ENCODE measurements at places on chromosomes 4 and X. TPM values are rescaled to one million over a fixed set of nuclear protein-coding genes. Genes with fewer than 3 reads are reported as not detected.
A peak's percentile ranks its signal among the peaks of the same experiment; 100 is the strongest.

GRCh38 chr4:113869743-113870375 lies 108.3 kb upstream of the CAMK2D start:
- no peak for DNase-seq
- H3K27me3 ChIP-seq: no peaks in the 10 kb centered on the region
- no peaks in the 10 kb centered on the region for H3K4me1 ChIP-seq
- H3K4me3 ChIP-seq: no peak overlapping the region

GRCh38 chrX:145821898-145822571 lies 4.4 kb downstream of the SLITRK2 start:
- H3K4me3 ChIP-seq: peak overlapping the region; percentile 4
- no peak overlapping the region for H3K27ac ChIP-seq
- no peaks in the 10 kb centered on the region for H3K36me3 ChIP-seq
- H3K27me3 ChIP-seq: peaks cover 51% of the 10 kb centered on the region
- no peaks in the 10 kb centered on the region for H3K4me1 ChIP-seq

- no peaks in the 10 kb centered on the region for H3K4me1 ChIP-seq
- DNase-seq: no peak
- no peak overlapping the region for H3K4me3 ChIP-seq
- H3K36me3 ChIP-seq: no peaks in the 10 kb centered on the region
These were observed 632.1 kb upstream of the AADAT start for GRCh38 chr4:170721812-170722373.

- peak overlapping the region; percentile 74 for H3K27ac ChIP-seq
- H3K27me3 ChIP-seq: no peaks in the 10 kb centered on the region
- no peaks in the 10 kb centered on the region for H3K36me3 ChIP-seq
These were observed 87.8 kb downstream of the SH3KBP1 start for GRCh38 chrX:19799319-19800182.

The PAGE4 gene
- total RNA-seq: not detected

DNA sequence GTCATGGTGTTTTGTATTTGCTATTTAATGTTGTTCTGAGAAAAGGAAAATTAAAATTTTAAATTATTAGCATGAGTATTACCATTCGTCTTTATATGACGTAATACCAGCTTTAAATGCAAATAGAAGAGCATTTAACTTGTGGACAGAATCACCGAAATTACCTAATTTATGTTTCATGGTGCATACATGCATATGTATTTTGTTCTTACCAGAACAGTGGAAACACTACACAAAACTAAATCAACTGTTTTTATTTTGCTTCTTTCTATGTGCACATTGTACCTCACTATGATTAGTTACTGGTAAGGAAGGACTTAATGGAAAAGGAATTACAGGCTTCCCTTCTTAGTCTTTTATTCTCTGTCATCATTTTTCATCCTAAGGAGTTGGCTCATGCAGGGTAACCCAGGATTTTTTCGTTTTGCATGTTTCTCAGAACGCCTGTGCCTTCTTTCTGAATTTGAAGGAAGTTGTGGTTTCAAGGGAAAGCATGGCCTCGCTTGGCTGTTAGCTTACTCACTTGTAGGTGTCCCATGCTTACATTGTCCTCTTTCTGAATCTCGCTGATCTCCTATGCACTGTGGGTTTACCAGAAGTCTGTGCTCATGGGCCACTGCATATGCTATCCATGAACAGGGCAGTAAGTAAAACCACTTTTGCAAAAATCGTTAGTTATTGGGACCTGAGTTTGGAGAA lies 300.0 kb upstream of the PUDP start:
- no peak overlapping the region for H3K4me3 ChIP-seq
- no peaks in the 10 kb centered on the region for H3K27me3 ChIP-seq
- H3K4me1 ChIP-seq: no peaks in the 10 kb centered on the region
- DNase-seq: no peak

DNA sequence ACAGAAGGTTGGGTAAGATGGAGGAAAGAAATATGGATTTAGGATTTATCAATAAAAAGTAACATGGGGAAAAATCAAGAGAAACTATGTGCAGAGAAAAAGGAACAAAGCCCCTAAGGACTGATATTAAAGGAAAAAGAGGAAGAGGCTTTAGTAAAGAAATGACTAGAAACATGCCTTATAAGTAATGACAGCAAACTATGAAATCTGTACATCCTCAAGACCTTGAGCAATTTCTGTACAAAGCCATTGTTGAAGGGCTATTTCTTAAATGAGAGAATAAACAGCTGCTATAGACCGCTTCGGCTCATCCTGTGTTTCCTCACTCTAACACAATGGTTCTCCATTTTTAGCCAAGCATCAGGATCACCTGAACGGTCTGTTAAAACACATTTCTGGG lies 180.3 kb upstream of the ATOH1 start:
- no peak overlapping the region for H3K4me3 ChIP-seq
- H3K27ac ChIP-seq: no peak overlapping the region
- H3K4me1 ChIP-seq: no peaks in the 10 kb centered on the region
- H3K36me3 ChIP-seq: no peaks in the 10 kb centered on the region
- no peak for DNase-seq

- H3K36me3 ChIP-seq: no peaks in the 10 kb centered on the region
- H3K27ac ChIP-seq: no peak overlapping the region
- no peak overlapping the region for H3K4me3 ChIP-seq
- H3K4me1 ChIP-seq: no peaks in the 10 kb centered on the region
These were observed 113.5 kb upstream of the USP9X start for GRCh38 chrX:40971736-40972135.

The HSFX3 gene
- total RNA-seq: 0.25 TPM

DNA sequence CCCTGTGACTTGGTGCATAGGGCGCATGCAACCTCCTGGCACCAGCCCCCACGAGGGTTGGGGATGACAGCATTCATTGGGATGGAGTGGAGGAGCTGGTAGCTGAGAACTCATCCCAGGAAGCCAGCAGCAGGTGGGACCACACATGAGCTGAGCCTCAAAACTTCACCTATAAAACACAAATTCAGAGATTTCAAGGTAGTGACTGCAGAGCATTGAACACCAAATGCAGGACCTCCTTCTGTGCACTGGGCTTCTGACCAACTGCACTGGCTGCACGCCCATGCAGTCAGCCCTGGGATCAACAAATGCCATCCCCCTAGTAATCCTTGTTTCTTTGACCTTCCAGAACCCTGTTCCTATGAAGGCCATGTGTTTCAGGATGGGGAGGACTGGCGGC lies 197.8 kb downstream of the FRAS1 start:
- no peak for DNase-seq
- H3K27me3 ChIP-seq: no peaks in the 10 kb centered on the region
- H3K27ac ChIP-seq: no peak overlapping the region
- no peaks in the 10 kb centered on the region for H3K4me1 ChIP-seq

The ARSJ gene
- 1.2 TPM for total RNA-seq

DNA sequence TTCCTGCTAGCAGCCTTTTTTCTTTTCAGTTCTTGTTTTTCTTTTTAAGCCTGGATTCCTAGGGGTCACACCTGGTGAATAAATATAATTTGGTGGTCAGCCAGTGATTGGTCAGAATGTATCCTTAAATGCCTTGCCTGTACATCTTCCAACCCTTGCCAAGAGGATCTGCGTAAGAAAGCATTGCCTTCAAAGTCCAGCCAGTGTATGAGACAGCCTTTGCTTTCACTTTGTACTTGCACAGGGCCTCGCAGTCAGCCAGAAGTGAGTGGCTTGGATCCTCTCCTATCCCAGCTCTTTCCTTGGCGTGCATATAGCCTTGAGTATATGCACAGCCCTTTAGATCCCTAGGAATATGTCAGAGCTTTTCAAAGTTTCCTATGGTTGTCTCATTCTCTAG lies 22.2 kb downstream of the KANTR start:
- H3K4me3 ChIP-seq: peak overlapping the region; percentile 30
- DNase-seq: no peak
- H3K27me3 ChIP-seq: no peaks in the 10 kb centered on the region
- H3K36me3 ChIP-seq: no peaks in the 10 kb centered on the region
- H3K4me1 ChIP-seq: peaks cover 13% of the 10 kb centered on the region
- H3K27ac ChIP-seq: peak overlapping the region; percentile 50

- DNase-seq: no peak
- no peak overlapping the region for H3K27ac ChIP-seq
- no peaks in the 10 kb centered on the region for H3K4me1 ChIP-seq
These were observed 9.9 kb upstream of the ZCCHC4 start for GRCh38 chr4:25302626-25303025.

- no peak overlapping the region for H3K27ac ChIP-seq
- H3K4me3 ChIP-seq: no peak overlapping the region
- DNase-seq: no peak
- H3K4me1 ChIP-seq: no peaks in the 10 kb centered on the region
These were observed 175.3 kb downstream of the TSPAN5 start for GRCh38 chr4:98482847-98483806.

- H3K27me3 ChIP-seq: peaks cover 100% of the 10 kb centered on the region
- H3K4me1 ChIP-seq: peaks cover 17% of the 10 kb centered on the region
- H3K27ac ChIP-seq: no peak overlapping the region
- no peaks in the 10 kb centered on the region for H3K36me3 ChIP-seq
These were observed 3.8 kb downstream of the PHOX2B start for GRCh38 chr4:41744572-41745291.

The KLHL15 gene
- total RNA-seq: 6.6 TPM

GRCh38 chr4:52983563-52984303 lies 121.6 kb downstream of the RASL11B start:
- peaks cover 14% of the 10 kb centered on the region for H3K4me1 ChIP-seq
- no peaks in the 10 kb centered on the region for H3K27me3 ChIP-seq
- no peak for DNase-seq
- H3K4me3 ChIP-seq: no peak overlapping the region

- no peak for DNase-seq
- no peaks in the 10 kb centered on the region for H3K36me3 ChIP-seq
- no peaks in the 10 kb centered on the region for H3K4me1 ChIP-seq
- H3K27me3 ChIP-seq: no peaks in the 10 kb centered on the region
- no peak overlapping the region for H3K4me3 ChIP-seq
- H3K27ac ChIP-seq: no peak overlapping the region
These were observed 483.2 kb downstream of the SMARCA1 start for GRCh38 chrX:129040124-129040523.

The MAGEE2 gene
- total RNA-seq: 0.08 TPM

The LRIT3 gene
- not detected for total RNA-seq
